Osteocyte (in vitro differentiated cells): ENCODE measurements at places on chromosomes 13 and 19. TPM values are rescaled to one million over a fixed set of nuclear protein-coding genes. Genes with fewer than 3 reads are reported as not detected.

- no peak for DNase-seq
- no peak overlapping the region for H3K27ac ChIP-seq
- peaks cover 13% of the 10 kb centered on the region for H3K4me1 ChIP-seq
- no peak overlapping the region for H3K4me3 ChIP-seq
These were observed 162.6 kb downstream of the TM9SF2 start for GRCh38 chr13:99663908-99664307.

Gene EFNA2
- 3.8 and 4.2 TPM in 2 replicates for total RNA-seq

DNA sequence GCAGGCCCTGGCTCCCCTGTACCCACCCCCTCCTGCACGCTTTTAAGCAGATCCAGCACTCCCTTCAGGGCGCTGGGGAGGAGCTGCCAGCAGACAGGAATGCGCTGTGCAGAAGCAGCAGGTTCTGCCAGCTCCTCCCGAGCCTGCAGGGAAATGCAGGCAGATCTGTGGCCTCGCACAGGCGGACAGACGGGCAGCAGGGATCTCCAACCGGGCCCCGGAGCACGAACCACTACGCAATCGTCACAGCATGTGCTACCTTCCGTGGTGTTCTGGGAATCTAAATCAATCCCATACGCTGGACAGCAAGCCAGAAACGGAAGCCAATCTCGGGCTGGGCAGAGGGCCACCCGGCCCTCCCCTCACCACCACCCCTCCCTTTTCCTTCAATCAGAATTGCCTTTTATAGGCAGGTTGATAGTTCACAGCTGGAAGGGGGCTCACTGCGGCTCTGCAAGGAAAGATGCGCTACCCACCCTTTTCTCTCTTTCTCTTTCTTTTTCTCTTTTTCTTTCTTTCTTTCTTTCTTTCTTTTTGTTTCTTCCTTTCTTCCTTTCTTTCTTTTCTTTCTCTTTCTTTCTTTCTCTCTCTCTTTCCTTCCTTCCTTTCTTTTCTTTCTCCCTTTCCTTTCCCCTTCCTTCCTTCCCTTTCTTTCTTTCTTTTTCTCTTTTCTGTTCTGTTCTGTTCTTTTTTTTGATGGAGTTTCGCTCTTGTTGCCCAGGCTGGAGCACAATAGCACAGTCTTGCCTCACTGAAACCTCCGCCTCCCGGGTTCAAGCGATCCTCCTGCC is 99.9 kb downstream of the GNG7 start:
- H3K36me3 ChIP-seq: no peaks in the 10 kb centered on the region
- H3K4me1 ChIP-seq: peaks cover 57% of the 10 kb centered on the region
- H3K4me3 ChIP-seq: peak overlapping the region; percentile 72
- peak; percentile 96 for DNase-seq
- H3K27ac ChIP-seq: peak overlapping the region; percentile 98
- H3K27me3 ChIP-seq: no peaks in the 10 kb centered on the region

GRCh38 chr13:58151452-58151851 is 519.9 kb downstream of the PCDH17 start:
- no peaks in the 10 kb centered on the region for H3K36me3 ChIP-seq
- no peak overlapping the region for H3K27ac ChIP-seq
- no peaks in the 10 kb centered on the region for H3K27me3 ChIP-seq

Gene MBD3L1
- not detected in 2 replicates for total RNA-seq

GRCh38 chr19:15544970-15545369 is 36.6 kb downstream of the CYP4F22 start:
- no peak overlapping the region for H3K4me3 ChIP-seq
- DNase-seq: no peak
- no peaks in the 10 kb centered on the region for H3K4me1 ChIP-seq
- peaks cover 5% of the 10 kb centered on the region for H3K27me3 ChIP-seq
- no peak overlapping the region for H3K27ac ChIP-seq

- no peaks in the 10 kb centered on the region for H3K36me3 ChIP-seq
- no peak for DNase-seq
- H3K27ac ChIP-seq: no peak overlapping the region
- H3K4me1 ChIP-seq: no peaks in the 10 kb centered on the region
- H3K27me3 ChIP-seq: no peaks in the 10 kb centered on the region
These were observed 218.5 kb downstream of the ZNF536 start for GRCh38 chr19:30590596-30591229.

GRCh38 chr19:18798384-18799352 is 7.6 kb upstream of the COMP start:
- H3K4me3 ChIP-seq: no peak overlapping the region
- peaks cover 4% of the 10 kb centered on the region for H3K4me1 ChIP-seq
- peaks cover 25% of the 10 kb centered on the region for H3K27me3 ChIP-seq

Gene CPB2
- not detected in 2 replicates for total RNA-seq

DNA sequence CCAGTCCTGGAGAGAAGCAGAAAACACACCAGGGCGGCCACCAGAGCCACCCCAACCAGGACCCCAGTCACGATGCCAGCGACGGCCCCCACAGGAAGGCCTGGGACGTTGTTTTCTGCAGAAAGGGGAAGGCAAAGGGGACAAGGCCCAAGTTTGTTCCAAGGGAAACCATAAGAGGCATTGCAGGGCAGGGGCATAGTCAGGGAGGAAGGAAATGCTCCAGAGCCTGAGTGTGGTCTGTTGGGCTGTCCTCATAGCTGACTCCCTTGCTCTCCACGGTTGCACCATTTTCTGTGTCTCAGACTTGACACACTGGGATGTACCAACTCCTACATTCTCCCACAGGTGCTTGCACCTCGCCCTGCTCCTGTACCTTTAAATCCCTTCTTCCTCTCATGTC is 5.2 kb downstream of the CEACAM4 start:
- H3K4me3 ChIP-seq: no peak overlapping the region
- no peaks in the 10 kb centered on the region for H3K4me1 ChIP-seq
- DNase-seq: no peak
- H3K27ac ChIP-seq: no peak overlapping the region
- H3K27me3 ChIP-seq: no peaks in the 10 kb centered on the region
- H3K36me3 ChIP-seq: no peaks in the 10 kb centered on the region

DNA sequence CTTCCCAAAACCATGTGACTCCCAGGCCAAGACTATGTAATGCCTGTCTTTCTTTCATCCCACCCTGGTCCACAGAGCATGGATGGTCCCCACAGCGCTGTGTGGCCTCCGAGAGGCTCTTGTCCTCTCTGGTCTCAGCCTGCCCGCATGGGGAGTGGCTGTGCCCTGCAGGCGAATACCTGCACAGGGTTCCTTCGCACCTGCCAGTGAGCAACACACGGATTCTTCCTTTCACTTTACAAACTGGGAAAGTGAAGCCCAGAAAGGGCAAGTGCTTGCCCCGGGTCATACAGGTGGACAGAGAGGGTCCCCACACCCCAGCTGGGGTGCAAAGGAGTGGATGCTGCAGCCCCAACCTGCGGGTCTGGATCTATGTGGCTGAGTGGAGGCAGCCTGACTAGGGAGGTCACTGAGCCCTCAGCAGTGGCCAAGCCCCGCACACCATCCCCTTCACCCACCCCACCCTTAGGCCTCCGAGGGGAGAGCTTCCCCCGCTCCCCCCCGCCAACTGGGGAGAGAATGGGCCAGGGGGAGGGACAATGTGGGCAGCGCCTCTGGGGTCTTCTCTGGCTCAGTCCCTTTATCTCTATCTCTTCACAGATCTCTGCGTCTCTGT is 747 bp upstream of the MARK4 start:
- no peaks in the 10 kb centered on the region for H3K36me3 ChIP-seq
- no peaks in the 10 kb centered on the region for H3K27me3 ChIP-seq
- peaks cover 45% of the 10 kb centered on the region for H3K4me1 ChIP-seq
- peak overlapping the region; percentile 96 for H3K4me3 ChIP-seq
- no peak for DNase-seq
- peak overlapping the region; percentile 92 for H3K27ac ChIP-seq

Gene NR1H2
- total RNA-seq: 53.4 and 64.5 TPM in 2 replicates

GRCh38 chr13:75415694-75416093 is 66.3 kb downstream of the TBC1D4 start:
- no peaks in the 10 kb centered on the region for H3K36me3 ChIP-seq
- H3K4me1 ChIP-seq: peaks cover 38% of the 10 kb centered on the region
- H3K27ac ChIP-seq: peak overlapping the region; percentile 74
- H3K4me3 ChIP-seq: no peak overlapping the region

DNA sequence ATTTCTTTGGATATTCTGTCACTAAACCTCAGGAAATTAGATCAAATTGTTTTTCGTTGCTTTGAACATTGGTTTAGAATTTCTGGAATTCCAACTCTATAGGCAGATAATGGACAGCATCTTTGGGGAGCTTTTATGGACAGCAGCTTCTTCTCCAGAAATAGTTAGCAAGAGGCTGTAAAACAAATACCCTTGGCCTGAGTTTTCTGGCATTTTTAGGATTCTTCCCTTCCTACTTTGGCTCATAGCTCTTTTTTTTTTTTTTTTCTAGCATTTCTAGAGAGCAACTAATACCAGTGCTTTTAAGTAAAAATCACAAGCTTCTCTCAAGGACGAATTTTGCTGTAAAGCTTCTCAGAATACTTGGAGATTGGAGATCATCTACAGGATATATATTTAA is 169.8 kb upstream of the SPRY2 start:
- no peak overlapping the region for H3K4me3 ChIP-seq
- DNase-seq: no peak
- H3K27ac ChIP-seq: no peak overlapping the region
- peaks cover 5% of the 10 kb centered on the region for H3K36me3 ChIP-seq
